Suppressor macrophage treated with lipopolysaccharide for 1 hour (primary cell): ENCODE measurements at places on chromosomes 6 and 20.

GRCh38 chr6:5250911-5251310, 9.8 kb downstream of the LYRM4 start:
- DNase-seq: no peak

GRCh38 chr20:19251958-19252357, 39.5 kb downstream of the SLC24A3 start:
- no peak for DNase-seq

- peak; percentile 56 for DNase-seq
Observed at GRCh38 chr6:30465595-30466306, 23.6 kb upstream of the HLA-E start.

DNA sequence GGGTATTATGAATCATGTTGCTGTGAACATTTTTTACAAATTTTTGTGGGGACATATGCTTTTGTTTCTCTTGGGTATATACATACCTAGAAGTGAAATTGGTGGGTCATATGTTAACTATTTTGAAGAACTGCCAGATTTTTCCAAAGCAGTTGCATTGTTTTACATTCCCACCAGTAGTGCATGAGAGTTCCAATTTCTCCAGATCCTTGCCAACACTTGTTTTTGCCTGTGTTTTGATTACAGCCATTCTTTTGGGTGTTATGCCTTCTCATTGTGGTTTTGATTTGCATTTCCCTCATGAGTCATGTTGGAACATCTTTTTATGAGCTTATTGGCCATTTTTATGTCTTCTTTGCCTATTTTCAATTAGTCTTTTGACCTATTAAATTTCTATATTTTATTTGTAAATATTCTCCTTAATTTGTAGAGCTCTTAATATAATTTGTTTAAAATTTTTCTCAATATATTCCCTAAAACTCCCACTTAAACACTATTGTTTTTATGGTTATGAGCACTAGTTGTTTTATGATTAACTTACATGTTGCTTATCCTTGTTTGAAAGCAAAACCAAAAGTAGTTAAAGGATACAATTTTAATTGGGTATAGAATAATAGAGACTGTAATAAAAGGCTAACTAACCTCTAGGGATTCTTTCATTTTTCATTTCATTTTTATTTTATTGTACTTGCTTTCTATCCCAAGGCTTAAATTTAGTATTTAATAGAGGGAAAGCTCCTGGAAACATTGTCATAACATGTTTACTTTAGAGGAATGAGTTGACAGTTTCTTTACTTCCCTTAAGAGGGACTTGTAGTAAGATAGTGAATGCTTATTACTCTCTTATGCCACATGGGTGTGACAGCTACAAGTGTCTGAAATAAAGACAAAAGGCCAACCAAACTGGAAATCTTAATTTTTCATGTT, 5.5 kb downstream of the UBR2 start:
- DNase-seq: peak; percentile 52

DNA sequence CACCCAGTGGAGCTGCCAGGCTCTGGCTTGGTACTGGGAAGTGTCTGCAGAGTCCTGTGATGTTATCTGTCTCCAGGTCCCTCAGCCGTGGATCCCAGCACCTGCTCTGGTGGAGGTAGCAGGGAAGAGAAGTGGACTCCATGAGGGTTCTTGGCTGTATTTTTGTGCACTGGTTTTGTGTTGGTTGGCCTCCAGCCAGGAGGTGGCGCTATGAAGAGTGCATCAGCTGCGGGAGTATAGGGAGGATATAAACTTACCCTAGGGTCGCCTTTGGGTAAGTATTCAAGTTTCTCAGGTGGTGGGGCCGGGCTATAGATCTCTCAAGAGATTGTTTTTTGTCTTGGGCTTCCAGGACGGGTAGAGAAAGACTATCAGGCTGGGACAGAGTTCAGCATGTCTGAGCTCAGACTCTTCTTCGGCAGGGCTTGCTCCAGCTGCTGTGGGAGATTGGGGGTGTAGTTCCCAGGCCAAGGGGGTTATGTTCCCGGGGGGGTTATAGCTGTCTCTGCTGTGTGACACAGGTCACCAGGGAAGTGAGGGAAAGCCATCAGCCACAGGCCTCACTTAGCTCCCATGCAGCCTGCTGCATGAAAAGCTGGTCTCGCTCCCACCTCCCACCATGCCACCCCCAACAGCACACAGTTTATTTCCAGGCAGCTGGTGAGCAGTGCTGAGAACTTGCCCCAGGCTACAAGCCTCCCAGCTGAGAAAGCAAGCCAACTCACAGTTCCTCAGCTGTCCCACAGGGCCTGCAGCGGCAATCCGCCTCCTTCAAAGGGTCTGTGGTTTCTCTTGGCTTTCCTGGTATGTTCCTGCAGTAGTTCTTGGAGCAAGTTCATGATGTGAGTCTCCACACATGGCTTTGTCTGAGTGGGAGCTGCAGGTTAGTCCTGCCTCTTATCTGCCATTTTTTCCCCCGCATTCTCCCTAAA, 115.7 kb downstream of the AIG1 start:
- DNase-seq: no peak

DNA sequence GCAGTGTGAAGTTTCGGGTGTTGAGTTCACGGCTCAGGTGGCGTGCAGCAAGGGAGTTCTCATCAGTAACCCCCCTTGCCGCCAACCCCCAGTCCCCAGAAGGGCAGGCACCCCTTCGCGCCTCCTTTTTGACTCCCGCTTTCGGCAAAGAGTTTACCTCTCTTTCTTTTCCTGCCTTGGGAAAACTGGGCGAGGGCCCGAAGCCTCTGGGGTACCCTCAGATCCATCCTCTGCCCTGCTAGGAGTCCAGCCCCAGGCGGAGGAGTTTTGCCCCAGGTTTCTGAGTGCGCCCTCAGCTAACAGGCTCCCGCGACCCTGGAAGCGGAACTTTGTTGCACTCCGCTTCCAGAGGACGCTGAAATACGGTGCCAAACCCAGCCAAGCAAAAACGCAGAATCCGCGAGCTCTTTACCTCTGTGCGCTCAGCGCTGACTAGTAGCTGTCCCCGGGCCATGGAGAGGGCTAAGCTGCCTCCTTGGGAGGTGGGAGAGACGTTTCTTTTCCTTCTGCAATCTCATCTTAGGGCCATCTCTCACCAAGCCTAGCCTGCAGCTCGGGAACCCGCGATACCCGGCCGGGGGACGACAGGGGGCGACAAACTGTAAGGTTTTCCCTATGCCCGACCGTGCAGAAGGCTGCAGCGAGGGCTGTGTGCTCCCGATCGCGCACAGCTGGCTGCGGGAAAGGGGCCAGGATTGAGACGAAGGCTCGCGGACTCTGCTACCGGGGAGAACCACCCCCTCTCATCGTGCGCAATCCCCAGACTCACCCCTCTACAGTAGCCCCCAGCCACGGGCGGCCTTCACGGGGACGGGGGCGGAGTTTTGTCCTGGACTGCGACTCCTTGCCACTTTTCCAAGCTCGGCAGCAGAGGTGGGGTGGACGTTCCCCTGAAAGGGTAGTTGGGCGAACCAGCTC, 2.7 kb upstream of the PAX1 start:
- peak; percentile 5 for DNase-seq

DNA sequence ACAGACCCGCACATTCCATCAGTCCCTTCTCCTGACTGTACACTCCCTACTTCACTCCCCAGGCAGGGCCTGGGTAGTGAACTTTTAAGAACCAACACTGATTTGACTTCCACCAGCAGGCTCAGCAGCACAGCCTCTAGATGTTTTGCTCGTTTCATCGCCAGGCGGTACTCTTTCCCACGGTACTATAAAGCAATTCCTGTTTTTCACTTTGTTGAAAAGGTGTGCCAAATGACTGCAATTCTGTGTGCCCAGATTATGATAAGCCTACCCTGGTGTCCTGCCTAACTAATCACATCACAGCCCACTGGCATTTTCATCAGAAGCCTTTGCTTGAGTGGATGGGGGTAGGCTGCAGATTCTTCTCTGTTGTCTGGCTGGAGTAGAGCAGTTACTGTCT, 12.9 kb upstream of the WTAP start:
- no peak for DNase-seq
